MV-4-11 (cell line): ENCODE measurements at places on chromosomes 1 and 21.
A peak's percentile ranks its signal among the peaks of the same experiment; 100 is the strongest.

GRCh38 chr1:15028102-15028501 lies 125.4 kb upstream of the TMEM51 start:
- no peak for DNase-seq

DNA sequence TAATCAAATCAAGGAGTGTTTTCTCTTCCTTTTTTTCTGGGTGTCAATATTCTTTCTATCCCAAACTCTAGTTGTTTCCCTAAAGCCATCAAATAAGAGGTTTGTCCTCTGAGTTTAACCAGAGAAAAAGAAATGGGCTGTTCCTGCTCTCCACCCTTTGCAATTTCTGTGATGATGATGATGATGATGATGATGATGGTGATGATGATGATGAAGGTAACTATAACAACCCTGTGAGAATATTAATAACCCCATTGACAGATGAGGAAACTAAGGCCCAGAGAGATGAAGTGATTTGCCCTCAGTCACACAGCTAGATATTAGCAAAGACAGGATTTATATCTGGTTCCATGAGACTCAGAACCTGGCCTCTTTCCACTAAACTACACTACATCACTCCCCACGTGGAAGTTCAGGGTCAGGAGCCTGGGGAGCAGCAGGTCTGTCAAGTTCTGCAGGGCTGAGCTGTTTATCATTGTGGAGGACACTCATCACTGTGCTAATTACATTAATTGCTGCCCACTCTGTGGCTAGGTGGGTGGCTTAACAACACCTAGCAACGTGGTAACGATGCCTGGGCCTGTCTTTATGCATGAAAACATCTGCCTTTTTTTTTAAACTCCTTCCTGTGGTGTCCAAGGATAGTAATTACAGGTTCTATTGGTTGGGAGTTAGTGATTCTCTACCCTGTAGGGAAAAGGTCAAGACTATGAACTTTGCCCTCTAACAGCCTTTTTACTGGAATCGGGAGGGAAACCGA lies 19.0 kb upstream of the JUN start:
- DNase-seq, result no peak

DNA sequence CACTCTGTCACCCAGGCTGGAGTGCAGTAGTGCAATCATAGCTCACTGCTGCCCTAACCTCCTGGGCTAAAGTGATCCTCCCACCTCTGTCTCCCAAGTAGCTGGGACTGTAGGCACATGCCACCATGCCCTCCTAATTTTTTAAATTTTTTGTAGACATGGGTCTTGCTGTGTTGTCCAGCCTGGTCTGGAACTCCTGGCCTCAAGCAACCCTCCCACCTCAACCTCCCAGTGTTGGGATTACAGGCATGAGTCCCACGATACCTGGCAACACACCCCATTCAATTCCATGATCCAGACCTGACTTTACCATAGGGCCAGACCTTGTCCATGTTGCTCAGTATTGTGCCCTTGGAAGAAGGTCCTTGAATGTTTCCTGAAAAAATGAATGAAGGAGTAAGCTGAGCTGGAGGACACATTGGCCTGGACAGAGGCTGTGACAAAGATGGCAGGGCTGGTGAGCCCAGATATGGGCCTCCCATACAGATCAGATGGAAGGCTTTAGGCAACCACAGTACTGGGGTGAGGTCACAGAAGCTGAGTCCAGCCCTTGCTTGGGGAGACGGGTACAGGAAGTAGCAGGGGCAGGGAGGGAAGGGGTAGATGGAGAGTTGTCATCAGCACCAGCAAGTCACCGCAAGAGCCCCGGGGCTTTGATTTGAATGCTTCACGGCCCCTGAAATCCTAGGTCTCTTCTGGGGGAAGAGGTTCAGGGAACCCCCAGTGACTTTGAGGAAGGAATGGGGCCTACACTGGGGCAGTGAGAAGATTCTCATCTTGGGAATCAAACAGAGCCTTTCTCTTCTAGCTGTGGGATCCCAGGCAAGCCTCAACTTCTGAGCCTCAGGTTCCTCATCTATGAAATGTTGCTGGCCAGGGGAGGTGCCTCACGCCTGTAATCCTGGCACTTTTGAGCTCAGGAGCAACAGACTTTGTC lies 40.1 kb upstream of the DMBX1 start:
- DNase-seq, result peak; percentile 27

DNA sequence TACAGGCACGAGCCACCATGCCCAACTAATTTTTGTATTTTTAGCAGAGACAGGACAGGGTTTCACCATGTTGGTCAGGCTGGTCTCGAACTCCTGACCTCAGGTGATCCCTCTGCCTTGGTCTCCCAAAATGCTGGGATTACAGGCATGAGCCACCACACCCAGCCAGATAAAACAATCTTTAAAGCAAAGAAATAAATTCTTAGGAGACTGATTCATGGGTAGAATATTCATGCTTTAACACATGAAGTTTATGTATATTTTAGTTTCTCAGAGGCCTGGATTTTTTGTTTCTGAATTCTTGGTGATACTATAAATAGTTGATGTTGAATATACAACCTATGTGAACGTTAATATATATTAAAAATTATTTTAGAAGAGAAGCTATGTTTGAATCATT lies 127.4 kb upstream of the KIAA1614 start:
- DNase-seq, result no peak
